ENCODE measurements at places on chromosomes 6 and 20.

DNA sequence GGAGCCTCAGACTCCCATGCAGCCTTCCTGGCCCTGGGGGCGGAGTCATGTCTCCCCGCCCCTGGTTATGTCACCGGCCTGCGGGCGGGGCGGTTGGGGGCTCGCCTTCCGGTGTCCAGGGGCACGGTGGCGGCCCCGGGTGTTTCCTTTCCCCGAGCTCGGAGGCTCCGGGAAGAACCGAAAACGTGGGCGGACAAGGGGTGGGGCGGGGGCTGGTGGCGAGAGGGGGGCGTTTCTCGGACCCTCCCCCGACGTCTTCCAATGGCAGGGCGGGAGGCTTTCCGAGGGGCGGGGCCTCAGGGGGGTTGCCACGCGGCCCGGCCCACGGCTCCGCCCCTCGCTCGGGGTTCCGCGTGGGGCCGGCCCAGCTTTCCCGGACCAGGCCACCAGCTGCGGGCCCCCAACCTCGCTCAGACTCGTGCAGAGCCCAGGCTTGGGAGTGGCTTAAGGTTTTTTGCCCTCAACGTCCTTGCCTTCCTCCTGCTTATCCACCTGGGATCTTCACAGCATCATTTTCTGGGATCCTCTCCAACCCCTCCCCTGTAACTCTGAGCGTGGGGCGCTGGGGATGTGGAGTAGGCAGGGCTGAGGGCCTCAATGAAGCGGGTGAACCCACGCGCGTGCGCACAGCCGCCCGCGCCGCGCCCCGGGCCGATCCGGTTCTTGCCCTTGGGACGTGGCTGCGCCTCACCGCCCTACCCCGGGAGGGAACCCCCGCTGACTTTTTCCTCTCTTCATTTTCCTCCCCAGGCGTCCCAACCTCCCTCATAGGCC is 2.1 kb upstream of the NRN1 start:
- DNase-seq: peak; percentile 93

GRCh38 chr6:136643850-136644596 is 93.8 kb upstream of the MAP7 start:
- peak; percentile 83 for DNase-seq

DNA sequence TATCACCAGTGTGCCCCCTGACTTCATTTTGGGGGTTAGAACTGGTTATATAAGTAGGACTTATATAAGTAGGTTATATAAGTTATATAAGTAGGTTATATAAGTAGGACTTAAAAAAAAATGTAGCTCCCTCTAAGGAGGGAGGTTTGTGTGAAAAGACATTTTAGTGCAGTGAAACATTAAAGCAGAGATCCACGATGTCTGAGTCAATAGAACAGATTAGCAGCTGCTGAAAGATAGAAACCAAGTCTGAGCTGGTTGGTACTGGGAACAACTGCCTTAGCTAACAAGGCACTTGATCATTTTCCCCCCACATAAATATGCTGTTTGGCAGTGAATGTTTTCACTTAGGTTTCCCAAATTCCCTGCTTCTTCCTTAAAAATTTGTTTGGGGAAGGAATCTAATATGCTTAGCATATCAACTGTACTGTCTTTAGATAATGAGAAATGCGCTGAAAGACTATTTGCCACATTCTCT is 2.1 kb upstream of the RPS12 start:
- DNase-seq: no peak

GRCh38 chr6:63440057-63440456 is 120.3 kb upstream of the LGSN start:
- DNase-seq: peak; percentile 12

- no peak for DNase-seq
Measured at GRCh38 chr20:1332749-1333300, 3.9 kb upstream of the SDCBP2 start.

All from iPS-NIHi11 (cell line).